ENCODE measurements at places on chromosomes 5 and 9.

GRCh38 chr5:23139338-23140171, 286.4 kb upstream of the CDH12 start:
- DNase-seq: no peak

GRCh38 chr9:115115924-115116323, 2.0 kb downstream of the TNC start:
- DNase-seq: no peak

DNA sequence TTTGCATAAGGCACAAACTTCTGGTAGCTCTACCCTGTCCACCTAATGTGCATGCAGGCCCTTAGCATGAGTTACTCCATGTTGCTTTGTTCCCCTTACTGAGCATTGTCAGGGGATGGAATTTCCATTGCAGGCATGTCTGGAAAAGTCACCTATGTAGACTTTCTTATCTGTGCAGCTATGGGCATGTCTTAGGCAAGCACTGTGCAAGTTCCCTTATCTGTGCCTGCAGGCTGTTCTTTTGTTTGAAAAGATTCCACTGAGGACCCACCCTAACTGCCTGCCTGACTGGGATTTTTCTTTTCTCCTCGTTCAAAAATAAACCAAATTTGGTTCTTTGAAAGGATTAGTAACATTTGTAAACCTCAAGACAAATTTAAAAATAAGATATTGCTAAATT, 587.0 kb downstream of the CDH18 start:
- DNase-seq: no peak

DNA sequence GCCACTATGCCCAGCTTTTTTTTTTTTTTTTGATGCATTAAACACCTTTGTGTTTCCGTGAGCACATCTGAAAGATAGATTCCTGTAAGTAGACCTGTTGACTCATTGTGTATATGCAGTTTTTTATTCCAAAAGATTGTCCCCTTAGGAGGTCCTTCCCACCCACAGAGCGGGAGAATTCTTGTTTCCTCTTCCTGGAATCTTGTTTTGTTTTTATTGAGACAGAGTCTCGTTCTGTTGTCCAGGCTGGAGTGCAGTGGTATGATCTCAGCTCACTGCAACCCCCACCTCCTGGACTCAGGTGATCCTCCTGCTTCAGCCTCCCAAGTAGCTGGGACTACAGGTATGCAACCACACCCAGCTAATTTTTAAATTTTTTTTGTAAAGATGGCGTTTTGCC, 7.6 kb downstream of the PTPA start:
- no peak for DNase-seq

- DNase-seq: no peak
These were observed 1578.8 kb upstream of the WWC1 start for GRCh38 chr5:166712447-166713185.

DNA sequence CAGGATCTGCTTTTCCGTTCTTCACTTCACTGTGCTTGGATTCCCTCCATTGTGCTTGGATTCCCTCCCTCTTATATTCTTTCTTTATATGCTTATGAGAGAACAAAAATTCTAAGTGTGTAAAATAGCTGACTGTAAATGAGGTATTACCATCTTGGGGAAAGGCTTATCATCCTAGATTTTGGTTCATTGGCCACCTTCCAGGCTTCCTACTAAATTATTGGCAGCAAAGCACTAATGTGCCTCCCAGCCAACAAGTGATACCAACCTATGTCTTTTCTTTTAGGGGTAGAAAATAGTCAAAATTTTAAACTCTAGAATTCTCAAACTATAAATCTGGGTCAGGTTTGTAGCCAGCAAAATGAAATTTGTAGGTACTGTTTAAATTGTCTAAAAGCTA, 52.7 kb downstream of the NDUFAF2 start:
- DNase-seq: no peak

DNA sequence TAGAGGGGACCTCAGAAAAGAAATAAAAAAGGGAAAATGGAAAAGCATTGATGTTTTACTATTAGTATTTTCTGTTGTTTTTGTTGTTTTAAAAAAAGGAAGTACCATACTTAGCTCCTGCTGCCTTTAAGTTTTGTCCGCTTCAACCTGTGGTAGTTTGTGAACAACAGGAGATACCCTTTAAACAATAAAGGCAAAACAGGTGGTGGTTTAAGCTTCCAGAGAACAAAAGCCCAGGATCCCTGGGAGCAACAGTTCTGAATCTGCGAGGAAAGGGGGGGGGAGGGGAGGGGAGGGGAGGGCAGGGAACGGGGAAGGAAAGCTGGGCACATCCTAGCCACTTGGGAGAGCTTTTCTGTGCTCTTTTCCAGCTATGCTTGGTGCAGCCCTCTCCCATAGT, 2.1 kb upstream of the PSIP1 start:
- DNase-seq: no peak

- no peak for DNase-seq
These were observed 8.1 kb downstream of the BARHL1 start for GRCh38 chr9:132590318-132591182.

DNA sequence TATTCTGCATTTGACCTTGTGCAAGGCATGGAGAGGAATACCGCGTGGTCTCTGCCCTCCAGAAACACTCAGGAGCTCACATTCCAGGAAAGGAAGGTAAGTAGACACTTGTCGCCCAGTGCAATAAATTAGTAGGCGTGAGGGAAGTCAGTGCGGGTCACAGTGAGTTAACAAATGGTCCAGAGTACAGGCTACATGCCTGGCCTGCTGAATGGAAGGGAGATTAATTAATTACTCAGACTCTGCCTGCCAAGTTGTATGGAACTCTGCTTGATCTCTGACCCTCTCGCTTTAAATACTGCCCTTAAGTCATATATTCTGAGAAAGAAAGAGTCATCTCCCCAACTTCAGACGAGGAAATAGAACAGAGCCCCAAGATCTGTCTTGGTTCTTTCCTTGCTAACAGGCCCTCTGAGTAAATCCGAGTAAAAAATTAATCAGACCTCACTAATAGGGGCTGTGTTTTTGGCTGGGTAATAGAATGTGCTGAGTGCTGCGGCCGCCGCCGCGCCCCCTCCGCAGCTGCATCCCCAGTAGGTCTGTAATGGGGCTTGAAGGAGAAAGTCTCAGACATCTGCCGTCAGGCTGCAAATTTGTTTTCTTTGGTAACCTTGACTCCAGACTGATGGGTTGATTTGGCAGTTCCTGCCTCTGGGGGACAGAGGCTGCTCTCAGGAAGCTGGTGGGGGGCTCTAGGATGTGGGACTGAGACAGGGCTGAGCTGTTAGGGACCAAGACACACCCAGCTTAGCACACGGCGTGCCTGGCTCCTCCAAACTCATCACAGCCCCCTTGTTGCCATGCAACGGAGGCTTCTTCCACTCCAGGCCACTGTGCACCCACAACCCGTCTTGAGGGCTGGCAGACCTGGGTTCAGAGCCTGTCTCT, 144.4 kb downstream of the NSG2 start:
- no peak for DNase-seq

- DNase-seq: no peak
These were observed 13.3 kb downstream of the PHF2 start for GRCh38 chr9:93589688-93590087.

DNA sequence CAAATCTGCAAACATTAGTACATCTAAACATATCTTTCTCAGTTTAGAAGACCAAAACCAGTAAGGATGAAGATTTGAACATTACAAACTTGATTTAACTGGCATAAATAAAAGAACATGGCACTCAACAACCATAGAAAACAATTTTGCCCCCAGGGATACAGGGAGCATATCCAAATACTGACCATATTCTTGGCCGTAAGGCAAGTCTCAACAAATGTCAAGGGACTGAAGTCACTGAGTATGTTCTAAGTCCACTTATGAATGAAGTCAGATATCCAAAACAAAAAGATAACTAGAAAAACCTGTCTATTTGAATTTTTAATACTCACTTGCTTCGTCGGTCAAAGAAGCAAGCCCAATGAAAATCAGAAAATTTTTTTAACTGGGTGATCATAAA, 14.1 kb downstream of the FEM1C start:
- DNase-seq: no peak

DNA sequence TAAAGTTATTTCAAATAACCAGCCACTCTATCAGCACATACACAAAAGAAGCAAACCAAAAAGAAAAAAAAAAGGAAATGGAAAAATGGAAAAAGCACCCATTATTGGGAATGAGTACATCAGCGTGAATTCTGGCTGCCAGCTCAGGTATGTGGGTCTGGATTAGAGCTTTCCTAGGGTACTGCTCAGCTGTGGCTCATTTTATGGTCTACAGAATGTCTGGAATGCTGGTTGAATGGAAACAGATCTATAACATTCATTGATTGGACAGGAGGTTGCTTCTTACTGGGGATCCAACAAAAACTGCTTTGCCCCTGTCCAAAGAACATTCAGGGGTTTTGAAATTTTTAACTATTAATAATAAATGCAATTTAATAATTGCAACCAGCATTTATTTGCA, 3.9 kb upstream of the CAST start:
- DNase-seq: no peak

GRCh38 chr9:130701059-130702022, 7.8 kb downstream of the EXOSC2 start:
- DNase-seq: no peak

DNA sequence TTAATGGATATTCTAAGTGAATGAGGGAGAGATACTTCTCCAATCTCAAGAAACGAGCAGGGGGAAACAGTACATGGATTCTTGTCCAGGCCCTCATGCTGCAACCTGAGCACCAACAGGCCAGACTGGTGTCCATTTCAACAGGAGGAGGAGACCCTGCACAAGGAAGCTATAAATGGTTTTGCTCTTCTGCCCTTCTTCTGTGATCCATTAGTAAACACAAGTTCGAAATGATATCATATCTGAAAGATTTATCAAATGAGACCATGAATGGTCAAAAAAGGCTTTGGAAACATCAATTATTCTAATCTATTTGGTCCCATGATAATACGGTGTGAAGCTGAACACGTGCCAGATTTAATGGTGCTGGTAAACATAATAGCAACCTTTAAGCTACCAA, 109.8 kb downstream of the NR6A1 start:
- no peak for DNase-seq

GRCh38 chr9:4842213-4842612, 49.5 kb downstream of the RCL1 start:
- DNase-seq: no peak

GRCh38 chr5:31581498-31582099, 49.5 kb downstream of the C5orf22 start:
- no peak for DNase-seq

DNA sequence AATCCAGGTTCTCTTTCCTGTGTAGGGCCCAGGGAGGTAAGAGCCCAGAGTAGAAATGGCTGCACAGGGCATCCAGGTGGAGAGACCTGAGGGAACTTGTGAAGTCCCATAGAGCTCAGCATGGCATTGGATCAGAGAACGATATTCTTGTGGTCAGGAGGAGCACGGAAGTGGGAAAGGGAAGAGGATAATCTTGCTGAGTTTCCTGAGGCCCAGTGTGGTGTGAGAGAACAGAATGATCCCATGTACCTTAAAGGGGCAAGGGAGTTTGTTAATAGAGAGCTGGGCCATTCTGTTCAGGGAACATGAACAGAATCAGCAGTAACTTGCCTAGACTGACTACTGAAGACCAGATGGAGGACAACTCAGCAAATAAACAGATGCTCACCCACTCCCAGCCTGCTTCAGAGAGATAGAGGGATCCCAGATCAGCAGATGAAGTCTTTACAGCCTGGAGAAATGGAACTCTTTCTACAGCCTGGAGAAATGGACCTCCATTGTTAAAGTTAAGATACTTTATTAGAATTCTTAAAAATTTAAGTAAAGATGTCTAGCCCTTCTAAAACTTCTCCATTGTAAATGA, 119.7 kb upstream of the ELL2 start:
- no peak for DNase-seq

DNA sequence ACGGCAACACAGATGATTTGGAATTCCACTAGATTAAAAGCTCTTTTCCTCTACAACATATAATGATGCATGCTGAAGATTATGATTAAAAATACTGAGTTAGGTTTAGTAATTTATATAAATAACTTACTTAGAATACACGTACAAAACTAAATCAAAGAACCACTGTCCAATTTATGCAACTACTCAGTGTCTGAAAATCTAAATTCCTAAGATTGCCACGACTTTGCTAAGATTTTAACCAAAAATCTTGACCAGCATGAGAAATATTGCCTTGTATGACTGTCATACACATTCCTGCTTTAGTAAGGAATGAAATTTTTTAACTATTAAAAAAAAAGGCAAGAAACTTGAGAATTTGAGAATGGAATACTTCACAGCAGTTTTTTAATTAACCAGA, 292.4 kb downstream of the ZNF608 start:
- no peak for DNase-seq

GRCh38 chr5:11224436-11225187, 463.6 kb upstream of the DAP start:
- no peak for DNase-seq

- no peak for DNase-seq
These were observed 63.4 kb downstream of the AUH start for GRCh38 chr9:91298311-91298710.

GRCh38 chr5:13348568-13348967, 595.9 kb downstream of the DNAH5 start:
- no peak for DNase-seq

GRCh38 chr5:6837519-6838110, 124.4 kb downstream of the TENT4A start:
- peak; percentile 32 for DNase-seq

DNA sequence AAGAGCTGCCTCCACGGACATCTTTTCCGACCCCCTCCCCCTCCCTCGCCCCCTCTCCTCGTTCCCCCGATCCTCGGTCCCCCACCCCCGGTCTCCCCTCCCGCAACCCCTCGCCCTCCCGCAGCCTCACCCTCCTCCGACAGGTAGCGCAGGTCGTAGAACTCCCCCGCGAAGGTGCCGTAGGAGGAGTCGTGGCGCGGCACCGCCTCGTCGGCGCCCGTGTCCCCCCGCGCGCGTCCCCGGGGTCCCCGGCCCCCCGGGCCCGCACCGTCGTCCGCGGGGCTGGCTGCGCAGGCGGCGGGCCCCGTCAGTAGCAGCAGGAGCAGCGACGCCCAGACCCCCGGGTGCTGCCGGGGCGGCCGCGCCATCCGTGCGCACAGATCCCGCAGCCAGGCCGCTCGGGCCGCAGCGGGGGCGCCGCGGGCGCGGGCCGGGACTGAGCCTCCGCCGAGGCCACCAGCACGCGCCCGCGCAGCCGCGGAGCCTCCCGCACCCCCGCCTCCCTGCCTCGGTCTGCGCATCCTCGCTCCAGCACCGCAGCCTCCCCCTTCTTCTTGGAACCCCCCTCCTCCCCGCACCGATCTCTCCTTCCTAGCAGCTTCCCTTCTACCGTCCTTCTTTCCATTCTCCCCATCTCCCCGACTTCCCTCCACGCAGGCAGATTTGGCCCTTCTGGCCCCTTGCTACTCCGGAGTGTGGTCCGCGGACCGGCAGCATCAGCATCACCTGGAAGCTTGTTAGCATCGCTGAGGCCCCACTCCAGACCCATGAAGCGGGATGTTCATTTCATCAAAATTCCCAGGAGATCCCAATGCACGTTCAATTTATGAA, at the start of gene FRRS1L:
Gene FRRS1L, minus strand, starts transcription at position 479 of the 831 bp plus-strand sequence. Its CDS starts 111 bp downstream, at position 368.
- no peak for DNase-seq

GRCh38 chr9:130198501-130199179, 26.4 kb downstream of the NCS1 start:
- no peak for DNase-seq

GRCh38 chr9:109805050-109805449, 25.1 kb downstream of the PALM2AKAP2 start:
- no peak for DNase-seq

Data from GM12891 (cell line).